ENCODE measurements at places on chromosomes 11 and 22.

DNA sequence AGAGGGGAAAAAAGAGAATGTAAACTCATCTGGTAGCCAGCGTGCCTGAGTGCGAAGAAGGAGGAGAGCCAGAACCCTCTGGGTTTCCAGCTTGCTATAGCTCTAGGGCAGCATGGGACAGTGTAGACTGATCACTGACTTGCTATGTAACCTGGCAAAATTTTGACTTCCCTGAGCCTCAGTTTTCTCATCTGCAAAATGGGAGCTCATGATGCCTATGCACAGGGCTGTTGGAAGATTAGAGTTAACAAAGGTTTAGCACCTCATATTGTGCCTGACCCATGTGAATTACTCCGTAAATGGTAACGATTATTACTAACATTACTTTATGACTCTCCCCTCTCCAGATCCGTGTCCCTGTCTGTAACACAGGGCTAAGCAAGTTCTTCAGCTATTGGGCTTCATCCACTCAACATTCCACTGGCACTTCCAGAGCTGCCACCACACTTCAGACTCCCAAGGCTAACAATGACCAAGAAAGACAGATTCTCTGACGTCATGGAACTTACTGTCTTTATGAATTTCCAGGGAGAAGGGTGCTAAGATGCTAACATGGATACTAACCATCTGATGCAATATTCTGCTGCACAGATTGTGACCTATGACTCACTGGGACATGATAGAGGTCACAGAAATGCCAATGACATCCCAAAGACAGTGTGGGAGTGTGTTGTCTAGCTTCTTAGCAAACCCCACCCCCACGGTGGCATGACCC lies 195.2 kb downstream of the TRIM29 start:
- no peak for ATAC-seq

DNA sequence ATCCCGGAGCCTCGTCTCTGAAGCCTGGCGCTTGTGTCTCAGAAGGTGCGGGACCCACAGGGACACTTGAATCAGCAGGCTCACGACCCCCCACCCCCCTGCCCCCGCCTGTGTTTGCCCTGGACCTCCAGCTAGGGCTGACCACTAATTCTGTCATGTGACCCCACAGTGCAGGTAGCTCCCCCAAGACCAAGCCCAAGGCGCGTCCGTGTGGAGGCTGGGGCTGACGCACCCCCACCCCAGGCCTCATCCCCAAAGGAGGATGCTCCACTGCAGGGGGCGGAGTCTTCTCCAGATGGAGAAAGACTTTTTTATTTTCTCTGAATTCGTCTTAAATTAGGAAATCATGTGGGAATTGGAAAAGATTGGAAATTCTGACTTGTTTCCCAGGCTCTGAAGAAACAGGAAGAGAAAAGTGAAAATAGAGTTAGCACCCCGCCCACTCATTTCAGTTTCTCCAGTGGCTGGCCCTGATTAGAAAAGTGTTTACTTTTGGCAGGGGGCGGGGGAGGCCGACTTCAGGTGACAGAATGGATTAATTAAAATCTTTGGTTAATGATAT lies 1.0 kb upstream of the RELA start:
- ATAC-seq, result peak; percentile 53

DNA sequence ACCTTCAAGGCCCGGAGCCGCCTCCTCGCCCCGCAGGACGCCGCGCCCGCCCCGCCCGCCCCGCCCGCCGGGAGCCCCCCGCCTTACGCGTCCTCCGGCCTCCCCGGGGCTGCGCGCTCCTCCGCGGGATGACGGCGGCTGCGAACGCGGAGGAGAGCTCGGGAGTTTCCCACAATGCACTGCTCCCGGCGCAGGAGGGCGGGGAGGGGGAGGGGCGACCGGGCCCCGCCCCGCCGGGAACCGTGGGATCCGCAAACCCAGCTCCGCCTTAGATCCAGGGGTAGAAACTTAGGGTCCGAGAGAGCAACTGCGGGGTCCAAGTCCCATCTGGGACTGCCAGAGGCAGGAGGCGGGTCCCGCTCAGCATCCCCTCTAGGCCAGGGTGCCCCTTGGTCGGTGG lies at the start of gene CEND1:
TSS of gene CEND1 (minus strand) at position 148 of the 400 bp plus-strand sequence. CDS start 1,514 bp downstream, outside the sequence.
- ATAC-seq, result peak; percentile 75

DNA sequence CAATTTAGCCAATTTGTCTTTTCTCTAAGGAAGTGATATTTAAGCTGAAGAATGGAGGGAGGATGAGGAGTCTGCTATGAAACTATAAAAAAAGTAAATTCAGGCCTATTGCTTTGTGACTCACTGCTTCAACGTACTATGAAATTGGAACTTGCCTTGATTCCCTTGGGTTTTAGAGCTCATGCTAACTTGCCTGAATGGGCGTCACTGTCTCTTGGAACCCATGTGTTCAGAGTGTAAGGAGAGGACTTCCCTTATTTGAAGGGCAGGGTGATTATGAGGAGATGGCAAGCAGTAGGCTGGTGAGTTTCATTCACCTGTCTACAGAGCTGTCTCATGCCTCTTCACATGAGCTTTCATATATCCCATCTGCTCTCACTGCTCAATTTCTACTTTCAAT lies 28.7 kb upstream of the WT1 start:
- no peak for ATAC-seq

DNA sequence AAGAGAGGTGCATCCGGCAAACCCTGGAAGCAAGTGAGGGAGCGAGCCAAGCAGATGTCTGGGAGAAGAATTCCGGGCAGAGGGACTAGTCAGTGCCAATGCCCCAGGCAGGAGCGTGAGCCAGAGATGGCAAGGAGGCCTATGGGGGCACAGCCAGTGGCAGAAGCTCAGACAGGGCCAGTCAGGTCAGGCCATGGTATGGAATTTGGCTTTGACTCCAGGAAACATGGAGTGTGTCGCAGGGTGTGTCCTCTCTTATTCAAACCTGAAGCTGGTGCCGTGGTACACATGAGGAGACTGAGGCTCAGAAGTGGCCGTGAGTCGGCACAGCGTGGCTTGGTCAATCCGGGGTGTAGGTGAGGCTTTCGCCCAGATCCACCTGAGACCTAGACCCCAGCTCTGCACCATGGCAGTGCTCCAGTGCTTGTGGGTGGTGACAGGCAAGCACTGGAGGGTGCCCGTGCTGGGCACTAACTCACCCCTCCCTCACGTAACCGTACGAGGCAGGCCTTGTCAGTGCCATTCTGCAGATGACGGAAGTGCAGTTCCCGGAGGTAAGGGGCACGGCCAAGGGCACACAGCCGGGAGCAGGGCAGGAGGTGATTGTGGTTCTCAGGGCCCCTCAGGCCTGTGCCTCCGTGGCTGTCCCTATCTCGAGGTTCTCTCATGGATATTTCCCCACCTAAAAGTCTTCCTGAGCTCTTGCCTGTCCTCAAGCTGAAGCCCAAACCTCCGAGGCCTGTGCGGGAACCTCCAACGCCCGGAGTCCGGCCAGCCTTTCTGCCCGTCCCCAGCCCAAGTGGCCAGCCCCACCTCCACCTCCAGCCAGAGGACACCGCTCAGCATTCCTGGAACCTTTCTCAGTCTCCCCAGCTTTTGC lies 10.6 kb upstream of the SPI1 start:
- ATAC-seq, result no peak

DNA sequence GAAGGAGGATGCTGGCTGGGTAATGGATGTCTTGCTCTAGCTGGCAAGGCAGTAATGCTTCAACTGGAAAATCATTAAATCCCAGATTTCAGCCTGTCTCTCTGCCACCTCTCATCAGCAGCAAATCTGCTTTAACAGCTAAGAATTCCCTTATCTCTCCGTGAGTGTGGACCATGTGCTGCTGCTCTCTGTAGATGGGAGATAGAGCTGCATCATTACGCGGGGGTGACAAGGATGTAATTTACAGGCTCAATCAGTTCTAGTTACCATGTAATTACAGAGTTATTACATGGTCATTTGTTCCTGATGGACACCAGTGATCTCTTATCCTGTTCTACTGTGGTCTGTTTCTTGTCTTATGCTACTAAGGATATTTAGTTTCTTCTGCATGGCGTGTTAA lies 665.4 kb downstream of the NTM start:
- ATAC-seq, result no peak

- ATAC-seq, result no peak
Observed at GRCh38 chr11:17546240-17546639, 819 bp upstream of the OTOG start.

DNA sequence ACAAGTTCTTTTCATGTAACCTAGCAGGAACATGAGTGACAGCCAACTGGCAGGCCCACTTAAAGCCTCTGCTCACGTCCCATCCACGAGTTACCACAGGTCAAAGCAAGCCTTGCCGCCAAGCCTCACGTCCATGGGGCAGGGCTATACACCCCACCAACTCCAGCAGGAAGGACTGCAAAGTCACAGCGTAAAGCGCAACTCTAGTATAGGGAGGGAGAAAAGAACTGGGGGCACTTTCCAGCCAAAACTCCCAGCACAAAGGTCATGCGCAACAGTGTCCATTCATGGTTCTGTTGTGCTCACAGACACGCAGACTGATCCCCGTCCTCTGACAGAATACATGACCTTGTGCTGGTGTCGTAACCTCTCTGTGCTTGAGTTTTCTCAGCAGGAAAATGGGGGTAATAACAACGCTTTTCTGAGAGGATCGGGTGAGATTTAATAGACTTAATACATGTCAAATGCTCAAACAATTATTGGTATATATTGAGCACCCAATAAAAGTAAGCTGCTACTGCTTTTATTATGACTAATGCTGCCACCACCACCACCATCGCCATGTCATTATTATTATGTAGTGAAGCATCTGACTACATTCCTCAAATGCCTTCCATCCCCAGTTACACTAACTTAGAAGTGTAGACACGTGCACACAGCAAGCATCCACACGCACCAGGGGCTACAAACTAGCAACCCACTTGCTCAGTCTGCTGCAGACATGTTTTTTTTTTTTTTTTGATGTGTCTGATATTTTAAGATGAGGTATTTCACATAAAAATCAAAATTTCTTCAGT lies 104.4 kb upstream of the PARVA start:
- ATAC-seq, result no peak

GRCh38 chr11:68776442-68777235 lies 25.3 kb upstream of the TESMIN start:
- no peak for ATAC-seq

DNA sequence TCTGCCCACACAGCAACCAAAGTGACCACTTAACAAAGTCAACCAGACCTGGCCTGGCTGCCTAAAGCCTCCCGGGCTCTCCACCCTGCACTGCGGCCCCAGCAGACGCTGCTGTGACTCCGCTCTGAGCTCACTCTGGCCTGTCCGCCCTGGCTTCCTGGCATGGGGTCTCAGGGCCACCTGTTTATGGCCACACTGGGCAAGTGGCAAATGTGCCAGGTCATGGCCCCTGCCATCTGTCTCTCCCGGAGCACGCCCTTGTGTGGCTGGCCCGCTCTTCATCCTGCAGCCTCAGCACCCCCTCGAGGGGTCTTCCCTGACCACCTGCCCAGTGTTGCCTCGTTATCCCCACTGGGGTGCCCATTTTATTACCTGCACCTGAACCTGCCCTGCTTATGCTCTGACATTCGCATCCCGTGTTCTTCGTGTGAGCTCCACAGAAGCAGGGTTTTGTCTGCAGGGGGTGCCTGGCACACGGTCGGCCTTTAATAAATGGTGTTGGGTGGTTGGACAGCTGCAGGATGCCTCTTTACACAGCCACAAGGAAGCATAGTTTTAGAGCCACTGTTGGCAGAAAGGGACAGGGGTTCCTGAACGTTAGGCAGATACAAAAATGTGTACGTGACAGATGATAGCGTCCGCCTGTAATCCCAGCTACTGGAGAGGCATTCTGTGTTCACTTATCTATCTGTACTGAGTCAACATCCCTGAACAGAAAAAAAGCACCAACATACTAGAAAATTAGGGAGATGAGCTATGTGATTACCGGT lies 785.6 kb downstream of the TBC1D22A start:
- no peak for ATAC-seq

DNA sequence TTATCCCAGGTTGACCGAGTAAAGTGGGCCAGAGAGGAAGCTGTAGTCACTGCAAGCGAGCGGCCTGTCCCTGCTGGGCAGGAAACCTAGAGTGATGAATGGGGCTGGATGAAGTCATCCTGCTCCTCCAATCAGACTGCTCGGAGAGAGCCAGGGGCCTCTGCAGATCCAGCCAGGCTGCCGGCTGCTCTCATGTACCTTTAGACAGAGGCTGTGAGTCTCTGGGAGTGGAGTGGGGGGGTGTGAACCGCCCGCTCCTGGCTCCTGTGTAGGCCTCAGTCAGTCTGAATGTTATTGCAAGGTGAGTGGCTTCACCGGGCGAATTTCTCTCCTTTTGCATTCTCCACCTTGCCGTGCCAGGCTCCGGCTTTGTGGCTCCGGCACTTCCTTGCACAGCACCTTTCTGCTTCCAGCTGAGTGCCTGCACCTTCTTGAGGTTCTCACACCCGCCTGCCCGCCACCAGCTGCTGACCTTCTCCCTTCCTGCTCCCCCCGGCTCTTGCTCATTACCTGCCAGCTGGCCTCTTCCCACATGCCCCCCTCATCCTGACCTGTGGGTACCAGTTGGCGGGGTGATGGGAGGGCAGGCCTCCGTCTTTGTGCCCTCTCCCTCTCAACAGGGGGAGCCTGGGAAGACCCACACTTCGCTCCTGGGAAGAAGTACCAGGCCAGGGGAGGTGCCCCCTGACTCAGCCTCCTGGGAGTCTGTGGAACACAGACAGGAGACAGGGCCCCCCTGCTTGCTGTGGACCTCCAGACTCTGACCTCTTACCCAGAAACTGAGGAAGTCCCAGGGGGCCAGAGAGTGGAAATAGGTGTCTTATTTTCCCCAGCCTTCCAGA lies 79.9 kb downstream of the GRAMD1B start:
- no peak for ATAC-seq

GRCh38 chr11:70159627-70160570 lies 43.2 kb upstream of the FADD start:
- ATAC-seq, result no peak

- no peak for ATAC-seq
Observed at GRCh38 chr11:99973993-99974392, 713.1 kb upstream of the ARHGAP42 start.

GRCh38 chr11:7571640-7572000 lies 57.8 kb downstream of the PPFIBP2 start:
- no peak for ATAC-seq

Data from activated T-helper 17 cell treated with anti-CD3 and anti-CD28 coated beads, Interleukin-2, amount 50 U/mL, for 72 hours (primary cell).